Cardiac septum (tissue), 1 donor: ENCODE measurements at places on chromosomes 12 and 14. TPM values are rescaled to one million over a fixed set of nuclear protein-coding genes. Genes with fewer than 3 reads are reported as not detected.

DNA sequence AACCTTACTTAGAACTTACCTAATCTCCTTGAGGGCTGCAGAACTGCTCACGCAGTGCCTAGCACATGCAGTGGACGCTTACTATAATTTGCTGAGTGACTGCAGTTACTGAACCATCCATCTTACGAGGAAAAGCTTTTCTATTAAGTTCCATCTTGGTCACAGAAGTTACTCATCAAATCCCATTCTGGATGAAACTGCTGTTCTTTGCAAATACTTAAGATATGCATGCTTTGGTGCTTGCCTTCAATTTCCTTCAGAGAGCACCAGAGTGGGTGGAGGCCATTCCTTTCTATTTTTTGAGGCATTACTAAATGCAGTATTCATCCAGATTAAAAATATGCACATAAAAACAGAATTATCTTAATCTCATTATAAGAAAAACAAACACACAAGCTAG is 17.7 kb upstream of the PELI2 start:
- DNase-seq: no peak

- DNase-seq: no peak
Measured at GRCh38 chr12:54195737-54196347, 7.1 kb upstream of the SMUG1 start.

GRCh38 chr12:109782326-109782703 is 50.9 kb downstream of the TRPV4 start:
- DNase-seq: no peak

DNA sequence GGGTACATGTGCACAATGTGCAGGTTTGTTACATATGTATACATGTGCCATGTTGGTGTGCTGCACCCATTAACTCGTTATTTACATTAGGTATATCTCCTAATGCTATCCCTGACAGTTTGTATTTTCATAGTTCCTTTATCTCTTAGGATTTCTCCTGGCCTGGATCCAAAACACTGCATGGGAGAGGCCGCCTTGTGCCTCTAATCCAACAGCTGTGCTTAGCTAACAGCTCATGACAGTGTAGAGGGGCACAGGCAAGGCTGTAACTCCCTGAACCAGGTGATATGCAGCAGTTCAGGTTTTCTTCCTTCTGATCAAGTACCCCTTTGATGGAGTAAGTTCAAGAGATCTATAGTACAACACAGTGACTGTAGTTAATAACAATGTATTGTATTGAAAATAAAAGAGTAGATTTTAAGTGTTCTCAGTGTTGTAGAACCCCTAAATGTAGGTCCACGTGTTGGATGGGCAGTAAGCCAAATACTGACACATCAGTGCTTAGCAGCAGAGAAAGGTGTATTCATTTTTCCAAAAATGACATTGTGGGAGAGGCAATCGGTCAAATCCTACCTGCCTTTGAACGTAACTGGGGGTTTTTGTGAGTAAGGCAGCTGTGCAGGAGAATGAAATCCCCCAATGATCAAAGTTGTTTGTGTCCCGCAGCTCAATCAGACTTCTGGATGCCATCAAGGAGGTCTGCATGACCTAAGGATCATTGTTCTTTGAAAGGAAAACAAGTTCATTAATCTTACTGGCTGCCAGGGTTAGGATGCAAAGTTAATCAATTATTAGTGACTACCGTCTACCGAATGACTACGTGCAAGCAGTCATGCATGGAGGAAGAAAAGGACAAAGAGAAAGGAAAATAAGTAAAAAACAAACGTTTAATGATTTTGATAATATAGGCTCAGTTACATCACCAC is 89.3 kb upstream of the FGD4 start:
- no peak for DNase-seq

DNA sequence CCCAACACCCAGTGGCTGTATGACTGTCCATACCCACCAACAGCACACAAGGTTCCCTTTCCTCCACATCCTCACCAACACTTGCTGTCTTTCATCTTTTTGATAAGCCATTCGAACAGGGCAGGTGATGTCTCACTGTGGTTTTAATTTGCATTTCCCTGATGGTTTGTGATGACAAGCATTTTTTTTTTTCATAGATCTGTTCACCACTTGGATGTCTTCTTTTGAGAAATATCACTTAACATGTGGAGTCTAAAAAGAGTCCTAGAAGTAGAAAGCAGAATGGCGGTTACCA is 198.1 kb upstream of the DIO3 start:
- no peak for DNase-seq

- DNase-seq: no peak
Measured at GRCh38 chr14:36662543-36663403, 1.1 kb downstream of the PAX9 start.

FAM222A gene
- 7.8 TPM for total RNA-seq

GRCh38 chr12:64600164-64600561 is 10.1 kb upstream of the RASSF3 start:
- no peak for DNase-seq

DNA sequence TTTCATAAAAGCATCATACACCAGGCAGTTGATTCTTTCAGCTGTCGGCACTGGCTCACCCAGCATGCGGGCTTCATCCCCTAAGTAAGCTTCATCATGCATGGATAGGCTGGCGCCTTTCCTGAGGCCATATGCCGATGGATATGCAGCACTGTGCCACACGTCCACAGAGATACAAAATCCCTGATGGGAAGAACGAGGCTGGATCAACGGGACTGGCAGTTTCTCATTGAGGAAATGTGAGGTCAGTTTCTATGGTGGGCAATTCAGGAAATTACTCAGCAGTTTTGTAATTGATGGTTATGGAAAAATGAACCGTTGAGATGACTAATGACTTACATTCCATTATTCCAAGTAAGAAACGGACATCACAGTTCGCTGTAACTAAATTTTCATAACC is 453.8 kb downstream of the TMEM121 start:
- no peak for DNase-seq
